Activated naive CD4-positive, alpha-beta T cell treated with anti-CD3 and anti-CD28 coated beads, Interleukin-2, amount 50 U/mL, for 72 hours (primary cell): ENCODE measurements at places on chromosomes 5 and 9. TPM values are rescaled to one million over a fixed set of nuclear protein-coding genes. Genes with fewer than 3 reads are reported as not detected.

- no peak for DNase-seq
Observed at GRCh38 chr5:174047472-174048099, 2.1 kb downstream of the NSG2 start.

The SLC25A2 gene
- total RNA-seq = 0.23 TPM

The ATP10B gene
- not detected for total RNA-seq

The PRR7 gene
- total RNA-seq = 11.4 TPM

- no peak for DNase-seq
Observed at GRCh38 chr5:110321117-110321516, 405.4 kb downstream of the TMEM232 start.
